ENCODE measurements at places on chromosomes 4 and X. TPM values are rescaled to one million over a fixed set of nuclear protein-coding genes. Genes with fewer than 3 reads are reported as not detected.

DNA sequence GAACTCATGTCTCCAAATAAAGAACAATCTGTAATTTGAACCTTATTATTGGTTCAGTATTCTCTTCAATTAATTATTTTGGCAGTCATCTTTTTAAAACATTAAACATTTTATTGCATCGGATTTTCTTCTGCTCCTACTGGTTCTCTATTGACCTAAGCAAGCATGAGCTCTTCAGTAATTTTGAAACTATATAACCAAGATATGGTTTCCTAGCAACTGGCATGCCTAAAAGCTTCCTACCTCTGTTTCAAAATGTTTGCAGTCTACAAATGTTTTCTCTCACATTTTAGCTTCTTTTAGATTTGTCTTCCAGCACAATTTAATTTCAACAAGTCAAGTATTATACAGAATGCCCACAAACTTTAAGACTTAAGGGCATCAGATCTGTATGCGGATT, 371.3 kb downstream of the GPM6A start:
- DNase-seq = no peak
- H3K4me3 ChIP-seq = no peak overlapping the region
- H3K36me3 ChIP-seq = no peaks in the 10 kb centered on the region
- H3K27ac ChIP-seq = no peak overlapping the region
- no peaks in the 10 kb centered on the region for H3K4me1 ChIP-seq

EMCN gene
- total RNA-seq = 78.1 TPM

TCEANC gene
- total RNA-seq = 3.1 TPM

- DNase-seq = no peak
- no peaks in the 10 kb centered on the region for H3K27me3 ChIP-seq
- H3K36me3 ChIP-seq = no peaks in the 10 kb centered on the region
- no peaks in the 10 kb centered on the region for H3K4me1 ChIP-seq
- H3K4me3 ChIP-seq = no peak overlapping the region
- no peak overlapping the region for H3K27ac ChIP-seq
These were observed 1278.6 kb downstream of the PCDH7 start for GRCh38 chr4:31998807-31999206.

SH3RF1 gene
- total RNA-seq = 42.9 TPM

- H3K27ac ChIP-seq = no peak overlapping the region
- H3K27me3 ChIP-seq = no peaks in the 10 kb centered on the region
- no peaks in the 10 kb centered on the region for H3K36me3 ChIP-seq
- H3K4me3 ChIP-seq = no peak overlapping the region
These were observed 150.6 kb upstream of the MED14 start for GRCh38 chrX:40885989-40886388.

- peak; percentile 17 for DNase-seq
- peaks cover 6% of the 10 kb centered on the region for H3K4me1 ChIP-seq
- H3K36me3 ChIP-seq = no peaks in the 10 kb centered on the region
- H3K27ac ChIP-seq = peak overlapping the region; percentile 55
These were observed 51.2 kb downstream of the ZNF827 start for GRCh38 chr4:145887241-145887991.

Measured in prostate gland (tissue), 2 donors.